ENCODE measurements at places on chromosomes 7 and 10.

GRCh38 chr10:98078774-98079173 is 48.4 kb upstream of the CRTAC1 start:
- DNase-seq: no peak

- no peak for DNase-seq
Measured at GRCh38 chr7:101618916-101619315, 10.2 kb downstream of the MYL10 start.

DNA sequence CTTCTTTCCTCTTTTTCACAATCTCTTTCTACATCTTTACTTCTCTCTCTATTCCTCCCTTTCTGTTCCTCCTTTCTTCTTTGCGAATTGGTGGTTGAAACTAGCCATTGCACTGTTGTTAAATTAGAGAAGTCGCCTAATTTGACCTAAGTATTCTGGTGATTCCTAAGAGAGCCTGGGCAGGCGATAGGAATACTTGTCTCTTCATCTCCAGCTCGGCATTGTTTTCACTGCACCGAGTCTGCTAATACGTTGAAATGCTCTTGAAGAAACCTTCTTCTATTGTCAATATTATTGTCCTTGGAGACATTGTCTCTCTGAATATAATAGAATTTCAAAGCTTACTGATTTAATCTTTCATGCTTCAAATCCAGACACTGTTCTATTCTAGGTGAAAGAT is 31.7 kb downstream of the KCND2 start:
- DNase-seq: no peak

GRCh38 chr7:17234398-17235031 is 63.9 kb upstream of the AHR start:
- DNase-seq: no peak

- no peak for DNase-seq
Measured at GRCh38 chr10:15725603-15726002, 5.9 kb upstream of the ITGA8 start.

- no peak for DNase-seq
Measured at GRCh38 chr7:151175793-151176311, 8.4 kb upstream of the GBX1 start.

DNA sequence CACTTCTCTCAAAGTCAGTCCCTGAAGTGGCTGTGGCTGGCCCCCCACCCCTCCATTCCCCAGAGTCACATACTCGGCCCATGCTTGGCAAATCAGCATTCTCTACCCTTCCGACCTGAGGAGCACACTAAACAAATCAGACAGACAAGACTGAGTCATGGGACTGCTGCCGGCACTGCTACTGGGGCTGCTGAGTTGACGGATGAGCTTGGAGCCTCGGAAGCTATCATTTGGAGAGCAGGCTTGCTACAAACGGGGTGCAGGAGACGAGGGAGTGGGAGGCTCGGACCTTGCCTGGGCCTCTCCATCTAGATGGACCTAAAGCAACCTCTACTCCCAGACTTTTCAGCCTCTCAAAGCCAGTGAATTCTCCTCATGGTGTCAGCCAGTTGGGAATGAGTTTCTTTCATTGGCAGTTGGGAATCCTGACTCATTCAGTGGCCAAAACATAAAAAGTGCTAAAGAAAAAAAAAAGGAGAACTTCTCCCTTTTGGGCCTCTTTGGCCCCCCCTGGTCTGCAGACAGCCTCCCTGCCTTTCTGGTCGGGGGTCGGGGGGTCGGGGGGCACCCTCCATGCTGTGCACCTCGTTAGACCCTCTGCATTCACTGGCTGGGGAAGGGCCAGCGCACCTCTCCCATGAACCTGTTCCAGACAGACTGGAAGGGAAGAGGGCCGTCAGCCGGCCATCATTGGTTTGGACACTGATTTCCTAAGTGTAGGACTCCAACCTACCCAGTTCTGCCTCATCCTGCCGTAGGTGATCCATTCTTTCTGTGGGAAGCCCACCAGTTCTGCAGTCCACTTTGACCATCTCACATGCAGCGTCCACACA is 52.3 kb upstream of the COL13A1 start:
- DNase-seq: no peak

DNA sequence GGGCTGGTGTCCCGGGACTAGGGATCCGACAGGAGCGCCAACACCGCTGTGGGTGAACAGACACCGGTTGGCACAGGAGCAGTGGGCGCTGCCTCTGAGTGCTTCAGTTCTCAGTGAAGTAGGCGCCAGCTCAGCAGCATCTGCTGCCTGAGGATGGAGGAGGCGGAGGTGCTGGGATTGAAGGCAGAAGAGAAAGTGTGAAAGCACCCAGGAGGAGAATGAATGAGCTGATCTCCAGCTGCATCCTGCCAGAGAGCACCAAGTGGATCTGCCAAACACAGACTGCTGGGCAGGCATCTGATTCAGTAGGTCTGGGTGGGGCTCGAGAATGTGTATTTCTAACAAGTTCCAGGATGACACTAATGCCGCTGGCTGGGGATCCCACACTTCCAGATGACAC is 74.5 kb downstream of the LANCL2 start:
- DNase-seq: peak; percentile 76

DNA sequence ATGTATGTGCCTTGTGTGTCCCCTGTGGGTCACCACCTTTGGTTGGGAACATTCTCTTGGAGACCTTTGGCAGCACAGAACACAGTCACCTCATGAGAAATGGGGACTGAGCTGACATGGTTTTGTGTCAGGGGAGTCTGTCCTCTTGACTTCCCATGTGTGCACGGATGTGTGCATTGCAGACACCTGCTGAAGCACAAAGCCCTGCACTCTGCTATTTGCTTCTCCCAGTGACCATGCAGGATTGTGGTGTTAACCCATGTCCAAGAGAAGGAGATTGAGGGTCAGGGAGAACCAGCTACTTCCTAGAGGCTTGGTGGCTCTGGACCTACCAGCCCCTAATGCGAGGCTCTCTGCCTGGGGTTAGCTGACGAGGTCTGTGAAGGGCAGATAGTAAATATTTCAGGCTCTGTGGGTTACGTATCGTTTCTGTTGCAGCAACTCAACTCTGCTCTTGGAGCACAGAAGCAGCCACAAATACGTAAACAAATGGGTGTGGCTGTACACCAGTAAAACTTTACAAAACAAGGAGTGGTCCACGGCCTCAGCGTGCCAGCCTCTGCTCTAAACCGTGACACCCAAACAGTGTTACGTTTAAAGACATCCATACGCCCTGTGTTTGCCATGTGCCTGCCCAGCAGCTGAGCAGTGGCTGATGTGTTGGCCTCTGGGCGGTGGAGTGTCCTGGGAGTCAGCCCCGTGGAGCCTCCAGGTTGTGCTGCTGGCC is 51.7 kb downstream of the ADCY1 start:
- peak; percentile 60 for DNase-seq

DNA sequence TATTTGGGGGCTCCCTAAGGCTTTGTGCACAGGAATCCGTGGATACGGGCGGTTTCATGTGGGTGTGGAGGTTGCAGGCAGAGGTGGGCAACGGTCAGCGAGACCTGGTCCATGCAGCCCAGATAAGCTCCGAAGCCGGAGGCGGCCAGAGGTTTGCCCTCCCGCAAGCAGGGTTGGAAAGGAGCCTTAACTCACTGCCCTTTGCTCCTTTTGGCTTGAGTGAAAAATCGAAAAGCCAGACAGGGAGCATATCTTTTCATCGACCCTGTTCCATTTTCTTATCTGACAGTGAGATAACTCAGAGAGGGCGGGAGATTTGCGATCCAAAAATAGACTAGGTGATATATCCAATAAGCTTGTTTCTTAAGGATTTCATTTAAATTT is 1.5 kb downstream of the GRM3 start:
- no peak for DNase-seq

GRCh38 chr7:57867884-57868701 is 418.1 kb downstream of the ZNF716 start:
- DNase-seq: peak; percentile 79
